ENCODE measurements at places on chromosomes 13 and 19. TPM values are rescaled to one million over a fixed set of nuclear protein-coding genes. Genes with fewer than 3 reads are reported as not detected.

GRCh38 chr13:99123101-99124045 is 77.3 kb upstream of the UBAC2 start:
- H3K4me3 ChIP-seq: no peak overlapping the region
- no peak for DNase-seq
- H3K4me1 ChIP-seq: no peaks in the 10 kb centered on the region
- H3K27ac ChIP-seq: no peak overlapping the region
- H3K36me3 ChIP-seq: no peaks in the 10 kb centered on the region
- H3K27me3 ChIP-seq: no peaks in the 10 kb centered on the region

DNA sequence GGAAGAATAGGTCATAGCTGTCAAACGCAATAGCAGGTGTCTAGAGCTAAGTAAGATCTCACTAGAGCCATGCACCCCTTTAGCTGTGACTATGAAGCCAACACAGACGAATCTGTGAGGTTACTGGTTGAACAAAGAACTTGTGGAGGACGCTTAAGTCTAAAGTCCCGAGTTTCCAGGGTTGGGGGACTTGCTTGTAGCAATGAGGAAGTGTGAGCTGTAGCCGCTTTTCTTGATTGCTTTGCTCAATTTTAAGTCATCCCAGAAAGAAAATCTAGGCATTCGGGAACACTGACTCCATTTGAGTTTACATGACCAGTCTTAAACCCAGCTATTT is 1.6 kb downstream of the GPC5 start:
- peaks cover 13% of the 10 kb centered on the region for H3K4me1 ChIP-seq
- no peak overlapping the region for H3K4me3 ChIP-seq
- no peak overlapping the region for H3K27ac ChIP-seq
- H3K36me3 ChIP-seq: no peaks in the 10 kb centered on the region

GRCh38 chr13:54647275-54647674 is 1618.7 kb downstream of the OLFM4 start:
- DNase-seq: no peak
- no peak overlapping the region for H3K27ac ChIP-seq
- H3K4me1 ChIP-seq: no peaks in the 10 kb centered on the region
- no peak overlapping the region for H3K4me3 ChIP-seq
- H3K36me3 ChIP-seq: no peaks in the 10 kb centered on the region
- no peaks in the 10 kb centered on the region for H3K27me3 ChIP-seq

GRCh38 chr13:21202767-21203531 is 26.5 kb downstream of the MRPL57 start:
- H3K27me3 ChIP-seq: no peaks in the 10 kb centered on the region
- no peak overlapping the region for H3K27ac ChIP-seq
- H3K4me3 ChIP-seq: no peak overlapping the region

GRCh38 chr19:48216933-48217332 is 38.8 kb downstream of the CARD8 start:
- no peaks in the 10 kb centered on the region for H3K4me1 ChIP-seq
- no peak overlapping the region for H3K4me3 ChIP-seq
- DNase-seq: no peak
- H3K27ac ChIP-seq: no peak overlapping the region
- no peaks in the 10 kb centered on the region for H3K27me3 ChIP-seq

- H3K4me3 ChIP-seq: no peak overlapping the region
- no peaks in the 10 kb centered on the region for H3K36me3 ChIP-seq
- H3K27ac ChIP-seq: no peak overlapping the region
- no peaks in the 10 kb centered on the region for H3K27me3 ChIP-seq
Measured at GRCh38 chr13:70829748-70830147, 721.5 kb upstream of the KLHL1 start.

DNA sequence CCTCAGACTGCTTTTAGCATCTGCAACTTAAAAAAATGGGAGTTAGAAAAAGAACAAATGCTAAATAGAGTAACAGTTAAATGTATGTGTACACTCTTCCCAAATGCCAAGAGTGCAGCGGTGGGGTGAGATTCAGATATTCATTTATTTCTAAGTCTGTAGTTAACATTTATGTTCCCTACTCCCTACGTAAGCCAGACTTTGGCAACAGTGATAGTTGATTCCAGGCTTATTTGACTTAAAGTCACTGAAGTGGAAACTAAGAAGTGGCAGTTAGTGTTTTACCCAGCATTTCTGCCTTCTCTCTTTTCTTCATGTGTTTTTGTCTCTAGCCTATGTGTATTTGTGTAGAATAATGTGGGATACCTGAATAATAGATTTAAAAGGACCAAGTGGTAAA is 4.5 kb downstream of the MIR17HG start:
- no peak for DNase-seq
- no peaks in the 10 kb centered on the region for H3K27me3 ChIP-seq
- H3K4me1 ChIP-seq: peaks cover 24% of the 10 kb centered on the region
- no peak overlapping the region for H3K4me3 ChIP-seq
- peaks cover 14% of the 10 kb centered on the region for H3K36me3 ChIP-seq

DNA sequence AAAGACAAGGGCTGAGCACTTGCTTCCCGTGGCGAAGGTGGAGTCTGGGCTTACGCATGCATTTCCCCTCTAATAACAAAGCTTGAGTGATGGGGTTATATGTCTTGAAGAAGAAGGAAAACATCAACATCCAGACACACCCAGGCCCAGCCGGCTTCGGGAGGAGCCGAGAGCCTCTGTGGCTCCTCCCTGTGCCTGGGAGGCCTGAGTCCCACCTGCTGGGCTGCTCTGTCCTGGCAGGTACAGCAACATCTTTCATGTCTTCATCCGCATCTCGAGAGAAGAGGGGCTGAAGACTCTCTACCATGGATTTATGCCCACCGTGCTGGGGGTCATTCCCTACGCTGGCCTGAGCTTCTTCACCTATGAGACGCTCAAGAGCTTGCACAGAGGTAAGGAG is 30.6 kb downstream of the TMEM161A start:
- no peak overlapping the region for H3K4me3 ChIP-seq
- no peak overlapping the region for H3K27ac ChIP-seq
- H3K4me1 ChIP-seq: peaks cover 16% of the 10 kb centered on the region

- H3K4me1 ChIP-seq: no peaks in the 10 kb centered on the region
- no peak for DNase-seq
- H3K27me3 ChIP-seq: no peaks in the 10 kb centered on the region
- no peak overlapping the region for H3K4me3 ChIP-seq
Measured at GRCh38 chr13:67803118-67803517, 573.0 kb upstream of the PCDH9 start.

- no peak overlapping the region for H3K27ac ChIP-seq
- no peak for DNase-seq
- no peaks in the 10 kb centered on the region for H3K27me3 ChIP-seq
- no peaks in the 10 kb centered on the region for H3K36me3 ChIP-seq
- H3K4me3 ChIP-seq: no peak overlapping the region
- H3K4me1 ChIP-seq: no peaks in the 10 kb centered on the region
Measured at GRCh38 chr13:50197705-50198104, 182.5 kb downstream of the KCNRG start.

DNA sequence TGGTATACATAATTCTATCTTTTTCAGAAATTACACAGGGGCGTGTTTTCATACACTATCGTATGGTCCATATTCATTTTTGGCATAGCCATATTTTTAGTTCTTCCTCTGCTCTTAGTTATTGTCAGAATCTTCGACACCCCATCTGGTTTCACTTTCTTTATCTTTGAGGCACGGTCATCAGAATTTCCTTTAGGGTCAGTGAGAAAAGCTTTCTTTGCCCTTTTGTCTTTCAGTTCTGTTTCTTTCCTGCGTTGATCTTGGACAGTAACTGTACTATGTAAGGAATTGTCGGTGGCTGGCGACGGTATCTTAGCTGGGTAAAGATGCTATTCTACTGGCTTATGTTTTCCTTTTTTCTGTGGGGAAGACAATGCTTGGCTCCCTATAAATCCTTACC is 10.6 kb upstream of the KIR2DL4 start:
- no peaks in the 10 kb centered on the region for H3K27me3 ChIP-seq
- H3K4me3 ChIP-seq: peak overlapping the region; percentile 31
- no peaks in the 10 kb centered on the region for H3K4me1 ChIP-seq
- no peak for DNase-seq
- H3K27ac ChIP-seq: no peak overlapping the region
- H3K36me3 ChIP-seq: no peaks in the 10 kb centered on the region

DNA sequence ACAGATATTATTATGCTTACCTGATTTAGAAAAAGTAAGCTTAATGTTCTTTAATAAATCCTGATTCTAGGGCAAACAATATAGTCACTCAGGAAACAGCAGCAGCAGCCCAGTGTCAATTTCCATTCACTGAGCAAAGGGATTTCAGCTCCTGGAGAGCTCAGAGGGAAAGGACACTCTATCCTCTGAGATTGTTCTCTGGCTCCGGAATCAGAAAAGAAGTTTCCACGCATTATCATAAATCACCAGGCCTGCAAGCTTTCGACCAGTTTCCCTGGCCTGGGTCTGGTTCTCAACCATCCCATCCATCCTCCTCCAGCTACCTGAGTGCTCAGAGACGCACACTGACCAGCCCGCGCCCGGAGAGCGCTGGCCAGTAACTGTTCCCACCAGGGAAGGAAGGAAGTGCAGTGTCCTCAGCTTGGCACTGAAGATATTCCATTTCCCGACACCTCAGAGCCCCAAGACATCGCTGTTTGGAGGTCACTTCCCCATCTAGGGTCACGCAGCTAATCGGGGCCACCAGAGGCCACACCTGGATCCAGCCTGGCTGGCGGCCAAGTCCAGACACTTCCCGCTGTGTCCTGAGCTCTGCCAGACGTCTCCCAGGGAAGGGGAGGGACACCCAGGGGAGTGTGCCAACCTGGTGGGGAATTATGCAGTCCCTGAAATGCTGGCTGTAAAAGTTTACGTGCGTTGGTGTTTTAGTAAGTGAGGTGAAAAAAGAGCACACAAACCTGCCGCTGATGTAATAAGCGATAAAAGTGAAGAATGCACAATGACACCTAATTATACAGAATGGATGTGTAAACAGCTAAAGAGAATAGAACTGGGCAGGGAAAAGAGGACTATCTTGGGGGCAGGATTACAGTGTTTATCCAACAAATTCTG is 29.1 kb downstream of the EPS15L1 start:
- peaks cover 61% of the 10 kb centered on the region for H3K4me1 ChIP-seq
- peak overlapping the region; percentile 82 for H3K27ac ChIP-seq
- DNase-seq: no peak

DNA sequence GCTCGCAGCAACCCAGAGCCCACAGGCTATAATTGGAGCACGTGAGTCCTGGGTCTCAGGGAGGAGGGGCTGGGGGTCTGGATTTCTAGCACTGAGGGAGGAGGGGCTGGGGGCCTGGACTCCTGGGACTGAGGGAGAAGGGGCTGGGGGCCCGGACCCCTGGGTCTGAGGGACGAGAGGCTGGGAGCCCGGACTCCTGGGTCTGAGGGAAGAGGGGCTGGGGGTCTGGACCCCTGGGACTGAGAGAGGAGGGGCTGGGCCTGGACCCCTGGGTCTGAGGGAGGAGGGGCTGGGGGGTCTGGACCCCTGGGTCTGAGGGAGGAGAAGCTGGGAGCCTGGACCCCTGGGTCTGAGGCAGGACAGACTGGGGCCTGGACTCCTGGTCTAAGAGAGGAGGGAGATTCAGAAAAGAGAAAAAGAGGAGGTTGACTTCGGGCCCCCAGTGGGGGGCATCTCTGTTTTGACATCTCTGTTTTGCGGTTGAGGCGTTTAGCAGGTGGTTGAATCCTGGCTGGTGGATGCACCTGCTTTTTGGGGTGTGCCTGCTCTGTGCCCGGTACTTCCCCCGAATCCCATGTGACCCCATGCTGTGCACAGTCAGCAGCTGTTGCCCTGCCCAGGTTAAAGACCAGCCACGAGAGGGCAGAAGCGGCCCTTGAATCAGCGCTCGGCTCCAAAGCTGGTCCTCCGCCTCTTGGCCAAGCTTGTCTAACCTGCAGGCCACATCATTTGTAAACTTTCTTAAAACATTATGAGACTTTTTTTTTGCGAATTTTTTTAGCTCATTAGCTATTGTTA is 10.5 kb downstream of the PVR start:
- H3K36me3 ChIP-seq: peaks cover 11% of the 10 kb centered on the region
- DNase-seq: peak; percentile 84
- H3K4me1 ChIP-seq: peaks cover 5% of the 10 kb centered on the region
- no peak overlapping the region for H3K27ac ChIP-seq
- no peaks in the 10 kb centered on the region for H3K27me3 ChIP-seq

DNA sequence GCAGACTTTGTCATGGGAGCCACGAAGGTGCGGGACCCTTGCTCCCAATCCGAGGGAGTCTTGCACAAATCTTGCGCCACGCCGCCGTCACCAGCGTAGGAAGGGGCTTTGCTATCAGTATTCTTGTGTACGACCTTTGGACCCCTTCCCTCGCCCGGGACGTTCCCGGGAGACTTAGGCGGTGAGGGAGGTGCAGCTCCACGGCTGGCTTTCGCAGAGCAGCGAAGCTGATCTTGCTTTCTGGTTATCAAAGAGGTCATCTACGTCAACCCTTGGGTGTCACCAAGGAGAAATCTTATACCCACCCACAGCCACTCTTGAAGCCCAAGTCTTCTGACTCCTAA is 583 bp downstream of the TECR start:
- H3K4me1 ChIP-seq: peaks cover 22% of the 10 kb centered on the region
- H3K27ac ChIP-seq: peak overlapping the region; percentile 88
- H3K27me3 ChIP-seq: no peaks in the 10 kb centered on the region
- no peak for DNase-seq
- H3K4me3 ChIP-seq: peak overlapping the region; percentile 76

DNA sequence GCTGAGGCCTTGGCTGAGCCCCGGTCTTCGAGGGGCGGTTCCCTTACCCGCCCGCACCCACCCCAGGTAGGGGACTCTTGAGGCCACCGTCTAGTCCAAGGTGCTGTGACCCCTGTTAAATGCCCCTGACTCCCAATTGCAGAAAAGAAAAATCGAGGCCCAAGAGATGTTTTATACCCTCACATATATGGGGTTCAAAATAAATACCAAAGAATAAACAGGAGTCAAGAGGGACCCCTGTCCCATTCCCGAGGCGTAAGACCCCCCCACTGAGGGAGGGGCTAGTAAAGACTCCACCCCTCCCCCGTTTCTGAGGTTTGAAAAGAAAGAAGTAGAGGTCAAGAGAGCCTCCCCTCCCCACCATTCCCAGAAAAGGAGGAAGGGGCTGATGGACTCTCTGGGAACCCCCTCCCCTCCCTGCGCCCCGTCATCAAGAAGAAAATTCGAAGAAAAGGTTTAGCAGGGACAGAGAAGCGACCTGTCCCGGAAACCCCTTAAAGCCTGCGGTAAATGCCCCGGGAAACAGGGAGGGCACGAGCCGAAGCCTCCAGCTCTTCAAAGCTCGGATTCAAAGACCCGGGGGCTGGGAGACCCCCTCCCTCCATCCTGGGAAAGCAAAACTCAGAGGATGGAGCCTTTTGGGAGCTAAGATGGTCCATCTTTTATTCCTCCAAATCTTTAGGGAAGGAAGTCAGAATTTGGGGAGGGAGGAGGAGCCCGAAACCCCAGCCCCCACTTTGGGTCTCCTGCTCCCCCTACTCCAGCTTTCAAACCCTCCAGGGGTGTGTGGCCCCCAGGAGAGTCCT is 755 bp upstream of the RAB3A start:
- H3K27me3 ChIP-seq: no peaks in the 10 kb centered on the region
- H3K4me3 ChIP-seq: peak overlapping the region; percentile 77
- peak; percentile 70 for DNase-seq
- H3K4me1 ChIP-seq: peaks cover 22% of the 10 kb centered on the region
- H3K36me3 ChIP-seq: no peaks in the 10 kb centered on the region

PNMA8A gene
- total RNA-seq: 0.48 TPM

SLC7A10 gene
- not detected for total RNA-seq

GGACT gene
- 2.0 TPM for total RNA-seq

ICAM5 gene
- total RNA-seq: 0.22 TPM

NOSIP gene
- total RNA-seq: 54.5 TPM

ZNF329 gene
- 1.4 TPM for total RNA-seq

ZNF829 gene
- total RNA-seq: 0.96 TPM
